ENCODE measurements at places on chromosomes 13 and 19. TPM values are rescaled to one million over a fixed set of nuclear protein-coding genes. Genes with fewer than 3 reads are reported as not detected.

The PLPPR3 gene
- total RNA-seq: not detected

DNA sequence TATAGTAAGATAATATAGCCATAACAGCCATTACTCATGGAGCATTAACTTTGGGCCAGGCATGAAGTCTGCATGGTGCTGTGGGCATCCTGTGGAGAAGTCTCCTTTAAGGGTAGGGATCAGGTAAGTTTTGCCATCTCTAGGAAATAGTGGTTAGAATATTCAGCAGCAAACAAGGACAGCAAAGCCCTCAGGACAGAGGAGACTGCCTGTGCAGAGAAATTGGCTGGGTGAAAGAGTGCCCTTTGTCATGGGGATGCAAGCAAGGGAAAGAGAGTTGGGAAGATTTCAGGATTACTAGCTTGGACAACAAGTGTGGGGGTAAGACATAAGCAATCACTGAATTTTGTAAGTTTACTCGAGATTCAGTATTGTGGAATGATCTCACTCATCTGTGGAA, 15.7 kb upstream of the OBI1 start:
- no peak overlapping the region for H3K27ac ChIP-seq
- no peak overlapping the region for H3K4me3 ChIP-seq
- no peak for DNase-seq
- no peaks in the 10 kb centered on the region for H3K36me3 ChIP-seq
- H3K27me3 ChIP-seq: no peaks in the 10 kb centered on the region

DNA sequence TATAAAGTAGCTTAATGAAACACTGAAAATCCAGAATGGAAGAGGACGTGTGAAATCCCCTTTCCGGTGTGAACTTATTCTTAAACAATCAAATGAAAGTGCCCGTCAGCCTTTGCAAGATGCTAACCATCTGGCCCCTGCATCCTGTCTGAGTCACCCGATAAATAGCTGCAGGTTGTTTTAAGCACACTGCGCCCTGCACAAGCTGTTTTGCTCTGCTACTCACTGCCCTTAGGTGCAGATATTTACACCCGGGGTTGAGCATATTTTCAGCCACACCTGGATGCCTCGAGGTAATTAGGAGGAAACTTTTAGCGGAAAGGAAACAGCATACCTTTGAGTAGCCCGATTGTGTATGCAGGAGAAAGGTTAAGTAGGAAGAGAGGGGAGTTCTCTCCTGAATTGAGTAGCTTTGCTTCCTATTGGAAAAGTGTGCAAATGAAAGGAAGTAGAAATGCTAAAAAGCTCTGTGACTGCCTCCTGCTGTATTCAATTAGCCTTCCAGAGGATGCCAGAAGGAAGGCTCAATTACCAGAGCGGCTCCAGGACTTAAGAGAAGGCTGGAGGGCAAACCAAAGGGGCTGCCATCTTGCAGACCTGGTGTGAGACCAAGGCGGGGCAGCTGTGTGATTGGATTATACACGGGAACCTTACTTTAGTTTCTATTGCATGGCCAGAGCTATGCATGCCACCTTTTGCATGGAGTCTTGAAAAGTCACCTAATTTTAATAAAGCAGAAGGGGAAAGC, 42.5 kb downstream of the IRS2 start:
- no peak overlapping the region for H3K4me3 ChIP-seq
- no peaks in the 10 kb centered on the region for H3K27me3 ChIP-seq
- no peaks in the 10 kb centered on the region for H3K4me1 ChIP-seq
- no peak for DNase-seq
- no peaks in the 10 kb centered on the region for H3K36me3 ChIP-seq
- H3K27ac ChIP-seq: no peak overlapping the region

GRCh38 chr13:34294483-34295129, 476.7 kb downstream of the RFC3 start:
- H3K36me3 ChIP-seq: no peaks in the 10 kb centered on the region
- no peaks in the 10 kb centered on the region for H3K4me1 ChIP-seq
- DNase-seq: no peak
- H3K4me3 ChIP-seq: no peak overlapping the region
- H3K27me3 ChIP-seq: no peaks in the 10 kb centered on the region

DNA sequence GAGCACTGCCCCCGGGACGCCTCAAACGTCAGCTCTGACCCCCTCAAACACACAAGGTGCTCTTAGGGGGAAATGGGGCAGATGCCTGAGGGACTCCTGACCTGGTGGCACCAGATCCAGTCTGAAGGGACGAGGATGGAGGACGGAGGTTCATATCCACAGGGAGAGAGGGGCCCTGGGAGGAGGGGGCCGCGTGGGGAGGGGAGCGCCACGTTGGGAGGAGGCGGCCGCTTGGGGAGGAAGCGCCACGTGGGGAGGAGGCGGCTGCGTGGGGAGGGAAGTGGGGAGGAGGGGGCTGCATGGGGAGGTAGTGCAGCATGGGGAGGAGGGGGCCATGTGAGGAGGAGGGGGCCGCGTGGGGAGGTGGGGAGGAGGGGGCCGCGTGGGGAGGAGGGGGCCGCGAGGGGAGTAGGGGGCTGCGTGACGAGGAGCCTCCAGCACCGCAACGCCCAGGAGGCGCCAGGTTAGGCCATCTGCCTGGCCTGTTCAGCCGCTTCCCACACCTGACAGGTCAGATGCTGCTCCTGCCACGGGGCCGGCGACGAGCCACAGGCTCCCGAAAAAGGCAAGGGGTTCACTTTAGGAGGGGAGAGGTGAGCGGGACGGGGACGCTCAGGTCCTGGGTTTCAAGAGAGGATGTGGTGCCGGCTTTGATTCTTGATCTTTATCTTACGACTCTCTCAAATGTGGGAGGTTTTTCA, 36.7 kb upstream of the C13orf46 start:
- no peaks in the 10 kb centered on the region for H3K27me3 ChIP-seq
- H3K27ac ChIP-seq: no peak overlapping the region

GRCh38 chr13:40665126-40666044, 1.1 kb downstream of the FOXO1 start:
- peak overlapping the region; percentile 95 for H3K4me3 ChIP-seq
- H3K36me3 ChIP-seq: no peaks in the 10 kb centered on the region
- H3K4me1 ChIP-seq: peaks cover 11% of the 10 kb centered on the region
- peak; percentile 67 for DNase-seq
- H3K27ac ChIP-seq: peak overlapping the region; percentile 98

Data from pancreas (tissue), 10 donors.